Adrenal gland (tissue), 19 donors: ENCODE measurements at places on chromosomes 13 and 19. TPM values are rescaled to one million over a fixed set of nuclear protein-coding genes. Genes with fewer than 3 reads are reported as not detected.
A peak's percentile ranks its signal among the peaks of the same experiment; 100 is the strongest.

DNA sequence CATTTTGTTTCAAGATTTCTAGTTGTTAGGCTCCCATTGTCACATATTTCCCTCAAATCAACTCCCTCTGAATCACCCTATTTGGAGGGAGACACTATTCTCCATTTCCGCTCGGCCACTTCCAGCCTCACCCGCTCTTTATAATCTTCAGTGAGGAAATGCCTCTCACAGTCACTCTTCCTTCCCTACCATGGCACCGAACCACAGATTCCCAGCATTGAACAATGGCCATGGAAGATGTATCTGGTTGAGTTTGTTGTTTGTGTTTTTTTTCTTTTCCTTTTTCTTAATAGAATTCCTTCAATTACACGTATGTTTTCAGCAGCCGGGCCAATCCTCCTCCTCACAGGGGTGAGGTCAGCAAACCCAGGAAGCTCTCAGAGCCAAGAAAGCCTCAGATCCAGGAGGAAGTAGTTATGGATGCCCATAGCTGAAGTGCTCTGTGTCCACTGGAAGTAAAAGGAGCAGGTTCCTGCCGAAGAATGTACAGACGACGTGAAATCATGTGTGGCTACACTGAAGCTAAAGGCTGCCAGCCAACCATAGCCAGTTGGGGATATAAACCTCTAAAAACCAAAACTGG is 472.1 kb downstream of the FOXO1 start:
- H3K27me3 ChIP-seq, result no peaks in the 10 kb centered on the region
- peak overlapping the region; percentile 53 for H3K27ac ChIP-seq
- H3K4me1 ChIP-seq, result peaks cover 15% of the 10 kb centered on the region
- DNase-seq, result no peak

DNA sequence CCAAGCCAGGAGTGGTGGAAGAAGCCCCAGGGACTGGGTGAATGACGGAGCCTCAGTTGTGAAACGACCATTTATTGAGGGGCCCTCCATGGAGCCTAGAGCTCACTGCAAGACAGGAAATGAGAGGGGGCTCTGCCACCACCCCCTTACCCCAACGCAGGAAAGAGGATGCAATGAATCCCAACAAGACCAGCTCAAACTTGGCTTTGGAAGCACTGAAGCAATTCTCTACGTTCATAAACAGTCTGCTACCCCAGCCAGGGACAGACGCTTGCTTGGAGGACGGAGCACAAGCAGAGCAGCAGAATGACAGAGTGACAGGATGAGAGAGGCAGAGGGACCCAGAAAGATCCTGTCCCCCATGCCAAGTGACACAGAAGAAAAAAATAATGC is 1.0 kb downstream of the PRKACA start:
- no peaks in the 10 kb centered on the region for H3K27me3 ChIP-seq
- H3K4me3 ChIP-seq, result peak overlapping the region; percentile 86
- peaks cover 75% of the 10 kb centered on the region for H3K4me1 ChIP-seq
- no peak for DNase-seq
- H3K27ac ChIP-seq, result peak overlapping the region; percentile 90

DNA sequence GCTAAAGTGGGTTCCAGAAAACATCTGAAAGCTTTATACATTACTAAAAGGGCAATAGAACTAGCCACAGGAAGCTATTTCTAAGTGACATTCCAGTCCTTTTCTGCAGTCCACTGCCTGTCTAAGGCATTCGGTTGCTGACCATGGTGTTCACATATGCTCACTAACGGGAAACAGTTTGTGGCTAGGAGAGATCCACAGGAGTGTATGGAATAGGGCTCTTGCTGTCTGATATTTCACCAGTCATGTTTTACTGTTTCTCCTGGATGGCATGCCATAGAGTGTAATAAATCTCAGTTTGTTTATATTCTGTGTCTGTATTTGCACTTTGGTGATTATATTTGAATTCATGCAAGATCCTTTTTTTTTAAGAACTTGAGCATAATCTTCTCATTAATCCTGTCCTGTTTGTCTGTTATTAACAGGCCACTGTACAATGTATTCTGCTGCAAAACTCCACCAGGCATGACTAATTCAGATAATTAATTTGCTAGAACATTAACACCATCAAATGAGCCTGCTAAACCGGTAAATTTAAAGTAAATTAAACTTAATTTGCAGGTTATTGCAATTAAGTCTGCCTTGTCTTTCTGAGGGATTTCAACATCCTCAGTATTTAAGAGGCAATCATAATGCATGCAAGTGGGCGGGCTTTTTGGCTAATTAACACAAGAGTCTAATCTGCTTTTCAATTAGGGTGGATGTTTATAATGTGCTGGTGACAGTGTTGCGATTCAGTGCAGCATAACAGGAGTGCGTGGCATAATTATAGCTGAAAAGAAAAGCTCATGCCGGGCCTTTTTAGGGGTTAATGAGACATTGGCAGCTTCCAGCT is 201.3 kb downstream of the POU4F1 start:
- no peaks in the 10 kb centered on the region for H3K36me3 ChIP-seq
- H3K4me3 ChIP-seq, result no peak overlapping the region
- no peak for DNase-seq
- no peaks in the 10 kb centered on the region for H3K27me3 ChIP-seq
- H3K4me1 ChIP-seq, result no peaks in the 10 kb centered on the region
- H3K27ac ChIP-seq, result no peak overlapping the region

DNA sequence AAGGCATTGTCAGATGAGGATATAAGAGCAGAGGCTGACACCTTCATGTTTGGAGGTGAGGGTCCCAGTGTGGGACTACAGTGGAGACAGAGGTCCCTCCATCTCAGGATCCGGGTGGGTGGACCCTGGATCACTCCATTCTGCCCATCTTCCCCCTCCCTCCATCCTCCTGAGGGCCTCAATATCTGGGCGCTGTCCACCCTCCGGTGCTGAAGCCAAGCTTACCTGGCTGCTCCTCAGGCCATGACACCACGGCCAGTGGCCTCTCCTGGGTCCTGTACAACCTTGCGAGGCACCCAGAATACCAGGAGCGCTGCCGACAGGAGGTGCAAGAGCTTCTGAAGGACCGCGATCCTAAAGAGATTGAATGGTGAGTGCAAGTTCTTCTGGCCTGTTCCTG is 11.9 kb downstream of the CYP4F12 start:
- no peak for DNase-seq
- no peak overlapping the region for H3K27ac ChIP-seq
- no peaks in the 10 kb centered on the region for H3K27me3 ChIP-seq

- H3K36me3 ChIP-seq, result no peaks in the 10 kb centered on the region
- H3K27ac ChIP-seq, result no peak overlapping the region
- H3K4me1 ChIP-seq, result no peaks in the 10 kb centered on the region
- H3K4me3 ChIP-seq, result no peak overlapping the region
- no peaks in the 10 kb centered on the region for H3K27me3 ChIP-seq
Observed at GRCh38 chr19:9881720-9882119, 46.6 kb downstream of the PIN1 start.

DNA sequence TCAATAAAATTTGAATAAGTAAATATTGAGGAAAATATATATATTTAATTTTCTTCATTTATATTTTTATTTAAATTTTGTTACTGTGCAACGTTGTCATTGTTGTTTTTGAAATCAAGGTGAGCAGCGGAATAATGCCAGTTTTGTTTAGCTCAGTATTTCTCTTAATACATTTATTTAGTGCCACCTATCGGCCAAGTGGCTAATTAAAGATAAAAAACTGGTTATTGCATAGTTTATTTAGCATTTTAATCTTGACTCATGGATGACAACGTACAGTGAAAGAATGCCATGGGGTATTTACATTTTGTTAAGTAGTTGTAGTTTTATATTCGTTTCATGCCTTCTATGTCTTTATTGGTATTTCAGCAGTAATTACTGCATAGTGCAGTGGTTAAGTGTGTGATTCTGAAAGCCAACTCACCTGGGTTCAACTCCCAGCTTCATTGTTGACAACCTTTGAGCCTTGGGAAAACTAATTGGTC is 265.9 kb downstream of the MYO16 start:
- H3K4me1 ChIP-seq, result no peaks in the 10 kb centered on the region
- no peak overlapping the region for H3K27ac ChIP-seq
- no peak overlapping the region for H3K4me3 ChIP-seq

GRCh38 chr19:51096473-51097165 is 11.6 kb downstream of the CTU1 start:
- H3K4me1 ChIP-seq, result peaks cover 4% of the 10 kb centered on the region
- no peaks in the 10 kb centered on the region for H3K27me3 ChIP-seq
- H3K4me3 ChIP-seq, result no peak overlapping the region
- DNase-seq, result no peak

GRCh38 chr13:112643759-112644459 is 45.9 kb upstream of the ATP11A start:
- DNase-seq, result no peak
- H3K36me3 ChIP-seq, result no peaks in the 10 kb centered on the region
- H3K4me3 ChIP-seq, result no peak overlapping the region
- peaks cover 9% of the 10 kb centered on the region for H3K27me3 ChIP-seq
- H3K27ac ChIP-seq, result no peak overlapping the region

DNA sequence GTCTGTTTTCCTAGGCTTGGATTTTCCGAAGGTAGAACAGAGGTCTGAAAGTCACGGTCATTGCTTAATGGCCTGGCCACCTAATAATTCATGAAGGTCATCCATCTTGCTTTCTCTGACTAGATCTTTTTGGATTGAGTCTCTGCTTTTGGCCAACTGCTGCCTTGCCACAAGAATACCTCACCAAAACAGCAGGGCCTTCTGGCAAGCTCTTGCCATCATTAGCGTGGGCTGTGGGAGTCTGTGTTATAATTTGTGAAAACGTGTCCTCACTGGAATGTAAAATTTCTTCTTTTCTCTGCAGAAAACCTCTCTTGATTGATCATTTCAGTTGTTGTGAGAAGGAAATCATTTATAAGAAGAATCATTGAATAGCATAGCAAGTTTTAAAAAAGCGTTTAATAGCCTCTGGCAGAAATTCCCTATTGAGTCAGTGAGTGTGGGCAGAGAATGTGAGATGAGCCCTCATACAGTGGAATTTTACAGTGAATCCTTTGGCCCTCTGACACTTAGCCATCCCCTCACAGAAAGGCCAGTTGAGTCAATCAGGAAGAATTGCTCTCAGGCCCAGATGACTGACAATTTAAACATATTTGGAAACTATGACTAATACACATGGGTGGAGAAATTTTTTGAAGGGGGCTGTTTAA is 43.2 kb upstream of the ERICH6B start:
- no peaks in the 10 kb centered on the region for H3K27me3 ChIP-seq
- DNase-seq, result no peak
- no peaks in the 10 kb centered on the region for H3K36me3 ChIP-seq
- H3K27ac ChIP-seq, result no peak overlapping the region

DNA sequence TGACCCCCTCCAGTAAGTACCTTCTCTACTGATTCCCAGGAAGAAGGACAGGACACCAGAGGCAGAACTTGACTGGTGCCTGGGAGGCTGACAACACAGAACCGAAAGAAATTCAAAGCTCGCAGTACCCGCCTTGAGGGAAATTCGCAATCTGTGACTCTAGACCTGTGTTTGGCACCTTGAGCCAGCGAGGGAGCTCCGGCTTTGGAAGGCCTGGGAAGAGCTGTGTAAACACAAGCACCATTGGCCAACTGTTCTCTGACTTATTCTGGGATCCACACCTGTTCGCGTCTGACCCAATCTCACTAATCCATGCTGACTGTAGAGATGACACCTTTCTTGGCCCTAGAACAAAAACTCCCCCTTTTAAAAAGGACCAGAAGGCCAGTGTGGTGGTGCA is 50.7 kb downstream of the CEBPG start:
- no peak overlapping the region for H3K27ac ChIP-seq
- H3K36me3 ChIP-seq, result no peaks in the 10 kb centered on the region
- no peaks in the 10 kb centered on the region for H3K4me1 ChIP-seq

- no peak overlapping the region for H3K4me3 ChIP-seq
Observed at GRCh38 chr13:95480791-95481780, 71.4 kb upstream of the CLDN10 start.

DNA sequence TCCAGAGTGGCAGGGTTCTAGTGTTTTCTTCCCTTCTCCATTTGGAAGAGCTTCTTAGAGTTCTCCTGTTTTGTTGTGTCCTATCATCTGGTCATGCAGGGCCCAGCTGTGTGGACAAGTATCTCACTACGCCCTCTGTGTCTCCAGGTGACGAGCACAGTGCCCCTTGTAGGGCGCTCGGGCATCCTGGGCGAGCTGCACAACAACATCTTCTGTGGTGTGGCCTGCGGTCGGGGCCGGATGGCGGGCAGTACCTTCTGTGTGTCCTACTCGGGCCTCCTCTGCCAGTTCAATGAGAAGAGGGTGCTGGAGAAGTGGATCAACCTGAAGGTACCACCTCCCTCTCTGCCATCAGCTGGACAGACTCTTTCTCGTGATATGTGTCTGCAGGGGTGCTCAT is 13.0 kb downstream of the WDR62 start:
- H3K36me3 ChIP-seq, result no peaks in the 10 kb centered on the region
- DNase-seq, result no peak
- no peaks in the 10 kb centered on the region for H3K27me3 ChIP-seq
- no peak overlapping the region for H3K27ac ChIP-seq
- H3K4me3 ChIP-seq, result no peak overlapping the region

GRCh38 chr19:38642176-38642575 is 5.3 kb upstream of the ACTN4 start:
- no peaks in the 10 kb centered on the region for H3K27me3 ChIP-seq
- DNase-seq, result no peak
- no peaks in the 10 kb centered on the region for H3K36me3 ChIP-seq
- H3K4me1 ChIP-seq, result peaks cover 4% of the 10 kb centered on the region
- no peak overlapping the region for H3K4me3 ChIP-seq
- no peak overlapping the region for H3K27ac ChIP-seq

DNA sequence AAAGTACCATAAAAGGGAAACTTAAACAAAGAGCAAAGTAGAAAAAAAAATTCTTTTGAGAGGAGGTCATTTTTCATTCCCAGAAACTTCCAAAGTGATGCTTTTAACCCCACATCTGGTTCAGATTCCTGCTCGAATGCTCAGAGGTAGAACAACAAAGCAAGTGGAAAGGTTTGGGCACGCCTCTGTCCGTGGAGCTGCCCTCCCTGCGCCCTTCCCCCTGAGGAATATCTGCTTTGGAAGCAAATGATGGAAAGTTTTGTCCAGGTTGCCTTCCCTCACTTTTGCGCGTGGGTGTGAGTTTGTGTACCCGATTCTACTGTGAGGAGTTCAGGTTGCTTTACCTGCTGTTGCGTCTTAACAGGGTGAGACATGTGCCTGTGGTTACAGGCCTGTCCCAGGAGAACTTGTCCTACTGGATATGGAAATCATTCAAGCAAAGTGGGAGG is 110.2 kb downstream of the KLF5 start:
- no peaks in the 10 kb centered on the region for H3K27me3 ChIP-seq
- H3K4me1 ChIP-seq, result no peaks in the 10 kb centered on the region
- H3K27ac ChIP-seq, result no peak overlapping the region

- no peaks in the 10 kb centered on the region for H3K4me1 ChIP-seq
- H3K27me3 ChIP-seq, result no peaks in the 10 kb centered on the region
- no peak overlapping the region for H3K4me3 ChIP-seq
- no peaks in the 10 kb centered on the region for H3K36me3 ChIP-seq
- H3K27ac ChIP-seq, result no peak overlapping the region
Observed at GRCh38 chr19:36093687-36094086, 17.3 kb upstream of the OVOL3 start.

Gene UQCRFS1
- total RNA-seq, result 50.2 TPM

Gene PRR22
- 1.6 TPM for total RNA-seq

Gene ZNF677
- 6.9 TPM for total RNA-seq

Gene SLC5A5
- total RNA-seq, result not detected

Gene DNASE2
- total RNA-seq, result 52.3 TPM

Gene ZNF625
- total RNA-seq, result 9.0 TPM

Gene DKKL1
- total RNA-seq, result not detected
